CD14-positive monocyte (primary cell): ENCODE measurements at places on chromosomes 6 and 20.

- peaks cover 54% of the 10 kb centered on the region for H3K4me1 ChIP-seq
- H3K36me3 ChIP-seq: no peaks in the 10 kb centered on the region
- no peaks in the 10 kb centered on the region for H3K27me3 ChIP-seq
- H3K4me3 ChIP-seq: no peak overlapping the region
These were observed 332.5 kb downstream of the TFAP2A start for GRCh38 chr6:10082385-10082784.

GRCh38 chr20:53927990-53928389 lies 142.4 kb downstream of the BCAS1 start:
- DNase-seq: no peak
- H3K4me1 ChIP-seq: peaks cover 65% of the 10 kb centered on the region
- H3K27me3 ChIP-seq: no peaks in the 10 kb centered on the region
- no peak overlapping the region for H3K4me3 ChIP-seq
- H3K36me3 ChIP-seq: no peaks in the 10 kb centered on the region
- H3K27ac ChIP-seq: no peak overlapping the region

GRCh38 chr6:158662954-158663624 lies 13.2 kb downstream of the SYTL3 start:
- no peaks in the 10 kb centered on the region for H3K27me3 ChIP-seq
- peak overlapping the region; percentile 76 for H3K27ac ChIP-seq
- peak overlapping the region; percentile 73 for H3K4me3 ChIP-seq
- H3K36me3 ChIP-seq: no peaks in the 10 kb centered on the region
- H3K4me1 ChIP-seq: peaks cover 86% of the 10 kb centered on the region
- DNase-seq: no peak

DNA sequence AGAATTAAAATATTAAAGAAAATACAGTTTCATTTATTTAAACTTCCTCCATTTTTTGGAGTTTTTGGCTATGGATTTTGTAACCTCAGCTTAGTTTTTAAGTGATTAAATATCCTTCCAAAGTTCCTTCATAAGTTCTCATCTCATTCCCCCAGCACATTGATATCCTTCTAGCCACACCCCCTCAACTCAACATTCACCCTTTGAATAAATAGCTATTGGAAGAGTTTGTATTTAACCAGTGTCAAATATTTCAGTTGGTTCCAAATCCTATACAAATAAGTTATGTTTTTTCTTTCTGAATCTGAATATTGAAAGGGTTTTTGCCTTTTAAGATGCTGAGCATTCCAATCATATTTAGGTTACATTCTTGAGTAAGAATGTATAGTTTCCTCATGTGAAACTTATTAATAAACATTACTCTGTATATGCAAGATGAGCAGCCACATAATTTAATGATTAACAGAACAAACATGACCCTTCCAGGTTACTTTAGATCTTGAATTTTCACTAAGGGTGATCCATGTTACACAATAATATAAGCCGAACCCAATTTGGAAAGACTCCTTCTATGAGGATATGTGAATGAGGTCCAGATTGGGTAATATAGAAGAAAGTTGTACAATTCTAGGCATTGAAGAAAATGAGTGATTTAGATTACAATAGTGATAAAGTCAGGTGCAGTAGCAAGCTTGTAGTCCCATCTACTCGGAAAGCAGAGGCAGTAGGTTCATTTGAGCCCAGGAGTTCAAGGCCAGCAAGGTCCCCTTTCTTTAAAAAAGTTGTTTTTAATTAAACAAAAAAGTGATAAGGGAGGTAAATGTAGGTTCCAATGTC lies 13.6 kb downstream of the GLYATL3 start:
- no peaks in the 10 kb centered on the region for H3K36me3 ChIP-seq
- H3K4me1 ChIP-seq: no peaks in the 10 kb centered on the region
- no peaks in the 10 kb centered on the region for H3K27me3 ChIP-seq
- DNase-seq: no peak
- H3K27ac ChIP-seq: no peak overlapping the region
- no peak overlapping the region for H3K4me3 ChIP-seq
